Stimulated activated naive CD4-positive, alpha-beta T cell (primary cell): ENCODE measurements at places on chromosomes 2 and 18.

- DNase-seq: no peak
Observed at GRCh38 chr2:209638346-209638745, 133.3 kb upstream of the UNC80 start.

DNA sequence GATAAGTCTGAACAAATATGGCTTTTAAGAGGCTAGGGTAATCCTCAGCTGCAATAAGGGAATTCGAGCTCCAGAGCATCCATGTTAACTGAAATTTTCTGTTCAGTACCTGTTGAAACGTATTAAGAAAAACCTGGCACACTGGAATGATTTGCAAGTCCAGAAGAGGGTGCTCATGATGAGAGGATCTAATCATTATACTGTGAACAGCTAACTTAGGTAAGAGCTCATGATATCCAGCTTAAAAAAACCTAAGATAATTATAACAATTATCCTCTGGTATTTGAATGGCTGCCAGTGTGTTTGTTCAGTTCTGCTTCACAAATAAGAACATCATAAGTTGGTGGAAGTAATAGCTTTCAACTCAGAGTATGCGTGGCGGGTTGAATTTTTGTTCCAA, 1118.3 kb upstream of the DDX18 start:
- no peak for DNase-seq

DNA sequence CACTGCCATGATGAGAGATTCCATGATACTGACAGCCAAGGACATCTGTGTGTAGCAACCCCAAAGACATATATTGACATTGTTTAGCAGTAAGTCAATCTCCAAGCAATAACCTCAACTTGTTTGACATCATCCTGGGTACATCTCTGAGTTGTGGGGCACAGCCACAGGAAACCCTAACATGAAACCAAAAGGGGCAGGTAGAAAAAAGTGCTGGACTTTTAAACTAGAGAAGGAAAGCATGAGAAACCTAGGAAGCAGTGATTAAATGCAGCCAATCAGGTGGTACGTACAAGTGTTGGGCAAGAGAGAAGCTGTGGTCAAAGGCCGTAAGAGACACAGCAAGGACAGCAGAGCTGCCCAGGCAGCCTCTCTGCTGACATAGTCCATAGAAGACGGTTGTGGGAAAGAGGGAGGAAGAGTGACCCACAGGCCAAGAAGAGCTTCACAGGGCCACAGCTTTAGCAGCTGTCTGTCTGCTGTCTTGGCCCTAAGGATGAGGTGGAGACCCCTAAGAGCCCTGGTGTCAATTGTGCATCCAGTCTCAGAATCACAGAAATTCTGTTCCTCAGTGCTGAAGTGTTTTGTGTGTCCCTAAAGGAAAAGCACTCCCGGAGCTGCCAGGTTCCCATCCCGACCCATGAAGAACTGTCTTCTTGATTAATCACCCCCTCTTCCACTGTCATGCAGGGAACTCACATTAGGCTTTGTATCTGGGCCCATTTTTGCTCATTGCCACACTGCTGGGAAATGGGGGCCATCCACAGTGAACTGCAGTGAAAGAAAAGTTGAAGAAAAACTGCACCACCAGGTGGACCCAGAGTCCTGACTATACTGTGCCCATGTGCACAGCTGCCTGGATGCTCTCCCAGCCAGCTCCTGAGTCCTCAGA, 25.4 kb upstream of the CHN1 start:
- no peak for DNase-seq

- no peak for DNase-seq
Observed at GRCh38 chr18:54824761-54825160, 3.5 kb upstream of the RAB27B start.

GRCh38 chr18:2425426-2426317, 145.6 kb downstream of the METTL4 start:
- no peak for DNase-seq

DNA sequence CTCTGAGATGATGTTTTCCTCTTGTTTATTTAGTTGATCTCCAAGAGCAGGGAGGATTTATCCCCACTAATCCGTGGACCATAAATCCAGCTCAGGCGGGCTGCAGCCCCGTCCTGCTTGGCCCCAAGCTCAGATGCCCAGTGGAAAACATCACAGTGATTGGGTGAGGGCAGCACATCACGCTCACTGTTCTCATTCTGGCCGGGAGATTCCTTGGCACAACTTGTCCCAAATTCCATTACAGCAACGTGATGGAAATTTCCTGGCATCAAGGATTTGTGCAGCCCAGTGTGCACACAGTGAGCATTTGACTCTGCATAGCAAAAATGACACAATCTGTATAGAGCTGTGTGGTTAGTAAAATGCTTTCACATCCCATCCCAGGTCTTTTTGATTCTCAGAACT, 96.8 kb downstream of the VAPA start:
- DNase-seq: no peak

- DNase-seq: no peak
Observed at GRCh38 chr2:179606141-179606540, 255.3 kb downstream of the ZNF385B start.
